ENCODE measurements at places on chromosomes 4 and X.

- DNase-seq: no peak
Observed at GRCh38 chr4:4637710-4638109, 95.9 kb upstream of the STX18 start.

- no peak for DNase-seq
Observed at GRCh38 chrX:68177542-68177941, 255.8 kb downstream of the OPHN1 start.

DNA sequence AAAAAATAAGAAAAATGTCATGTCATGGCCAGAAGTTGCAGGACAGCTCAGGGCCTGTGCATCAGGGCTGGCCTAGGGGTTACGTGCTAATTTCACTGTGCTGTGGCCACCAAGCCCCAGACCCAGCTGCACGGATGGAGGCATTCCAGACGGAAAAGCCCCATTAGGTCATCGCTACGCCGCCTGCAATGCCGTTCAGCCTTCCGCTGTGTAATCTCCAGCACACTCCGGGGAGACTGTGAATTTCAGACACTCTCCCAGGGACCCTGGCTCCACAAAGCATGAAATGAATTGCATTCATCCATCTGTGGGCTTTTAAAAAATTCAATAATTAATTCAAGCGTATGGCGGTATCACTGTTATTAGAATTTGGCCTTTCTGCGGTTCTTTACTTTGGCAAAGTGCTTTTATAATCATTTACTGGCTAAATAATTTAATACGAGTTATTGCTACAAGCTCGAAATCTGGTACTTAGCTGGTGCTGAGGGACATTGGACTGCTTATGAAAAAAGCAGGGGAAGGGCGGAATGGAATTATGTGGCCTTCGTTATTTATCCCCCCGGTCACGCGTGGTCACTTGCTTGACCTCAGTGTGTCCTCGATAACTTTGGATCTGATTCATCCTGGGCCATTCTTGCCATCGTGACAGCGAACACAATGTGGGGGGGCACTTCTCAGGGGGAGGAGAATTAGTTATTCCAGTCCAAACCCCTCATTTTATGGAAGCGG, 9.0 kb upstream of the NSG1 start:
- DNase-seq: no peak

DNA sequence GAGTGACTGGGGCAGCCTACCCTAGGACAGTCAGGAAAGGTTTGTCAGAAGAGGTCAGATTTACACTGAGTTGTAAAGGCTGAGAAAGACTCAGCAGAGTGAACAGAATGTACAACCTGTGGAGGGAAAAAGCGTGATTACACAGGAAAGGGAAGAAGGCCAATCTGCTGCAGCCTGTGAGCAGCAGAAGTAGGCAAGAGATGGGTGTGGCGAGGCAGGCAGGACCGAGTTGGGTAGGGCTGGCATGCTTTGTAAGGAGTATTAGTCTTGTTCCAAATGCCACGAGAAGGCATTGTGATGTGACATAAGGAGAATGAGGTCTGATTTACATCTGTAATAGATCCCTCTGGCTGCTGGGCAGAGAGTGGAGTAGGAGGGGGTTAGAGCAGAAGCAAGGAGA, 12.6 kb downstream of the SGMS2 start:
- DNase-seq: no peak

GRCh38 chr4:86043755-86044592, 315.9 kb downstream of the MAPK10 start:
- no peak for DNase-seq

All from stimulated activated CD4-positive, alpha-beta T cell treated with anti-CD3 and anti-CD28 coated beads, Interleukin-1b, Interleukin-23, amount 100 ng/mL, for 1 hour (primary cell).